Hepatic stellate cell (primary cell): ENCODE measurements at places on chromosomes 11 and 22.

DNA sequence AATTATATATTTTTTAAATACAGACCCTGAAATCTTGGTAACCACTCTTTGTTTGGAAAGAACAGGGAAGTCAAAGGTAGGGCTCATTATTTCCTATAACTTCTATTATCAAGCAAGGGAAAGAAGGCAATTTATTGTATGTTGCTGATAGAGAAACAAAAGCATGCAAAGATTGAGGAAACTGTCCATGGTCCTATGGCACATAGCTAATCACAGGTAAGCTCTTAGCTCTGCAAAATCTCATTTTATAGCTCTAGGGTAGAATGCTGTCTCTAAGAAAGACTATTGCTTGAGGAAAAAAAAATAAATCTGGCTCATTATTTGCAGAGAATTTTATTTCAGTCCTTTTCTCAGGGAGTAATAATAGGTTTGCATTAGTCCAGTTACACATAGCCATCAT is 7.4 kb upstream of the GUCY1A2 start:
- DNase-seq: no peak

GRCh38 chr11:77403211-77403610 is 70.7 kb downstream of the PAK1 start:
- no peak for DNase-seq

GRCh38 chr11:61771985-61772455 is 19.6 kb downstream of the MYRF start:
- no peak for DNase-seq

GRCh38 chr22:29269731-29270474 is 1.8 kb downstream of the EWSR1 start:
- DNase-seq: no peak

GRCh38 chr22:29528144-29528543 is 25.4 kb downstream of the THOC5 start:
- DNase-seq: no peak
